Fibroblast of villous mesenchyme (primary cell): ENCODE measurements at places on chromosomes 7 and 10.

DNA sequence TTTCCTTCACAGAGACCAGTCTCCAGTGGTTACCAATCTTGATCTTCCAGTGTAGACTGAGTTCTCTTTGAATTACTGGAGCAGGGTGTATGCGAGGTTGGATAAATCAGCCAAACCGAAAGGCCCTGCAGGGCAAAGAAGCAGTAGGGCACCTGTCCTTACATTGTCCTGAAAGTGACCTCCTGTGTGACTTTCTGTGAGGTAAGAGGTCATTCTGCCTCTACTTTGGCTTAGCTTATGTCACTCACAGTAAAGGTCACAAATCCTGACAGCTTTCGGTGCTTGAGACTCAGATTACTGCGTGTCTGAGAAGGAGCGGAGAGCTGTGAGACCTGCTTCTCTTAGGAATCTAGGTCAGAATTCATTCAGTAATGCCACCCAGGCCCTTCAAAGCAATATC is 252.7 kb upstream of the ETV1 start:
- DNase-seq, result no peak

DNA sequence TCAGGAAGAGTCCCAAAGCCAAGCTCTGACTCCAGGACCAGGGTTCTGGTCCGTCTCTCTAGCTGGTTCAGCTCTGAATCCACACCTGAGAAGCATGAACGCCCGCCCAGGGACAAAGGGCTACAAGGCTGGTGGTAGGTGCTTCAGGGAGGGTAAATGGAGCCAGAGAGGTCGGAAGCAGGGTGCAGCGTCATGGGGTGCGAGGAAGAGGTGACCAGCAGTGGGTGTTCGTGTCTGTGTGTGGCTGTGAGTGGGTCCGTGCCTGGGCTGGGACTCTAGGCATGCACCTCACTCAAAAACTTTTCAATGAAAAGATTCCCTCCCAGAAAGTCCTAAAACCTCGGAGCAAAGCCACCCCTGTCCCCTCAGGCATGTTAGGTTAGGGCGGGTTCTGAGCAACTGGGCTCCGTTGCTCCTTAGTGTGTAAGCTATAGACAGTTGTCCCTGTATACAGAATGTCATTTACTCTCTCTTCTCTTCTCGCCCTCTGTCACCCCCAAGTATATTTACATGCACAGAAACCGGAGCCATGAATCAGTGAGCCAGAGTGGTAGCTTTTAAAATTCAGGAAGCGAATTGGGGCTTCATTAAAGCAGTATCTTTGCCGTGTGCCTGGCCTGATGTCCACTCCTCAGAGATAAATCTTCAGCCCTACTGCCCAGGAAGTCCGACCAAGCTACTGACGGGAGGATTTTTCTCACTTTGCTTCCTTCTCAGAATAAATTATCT is 12.3 kb upstream of the GATA3 start:
- no peak for DNase-seq

DNA sequence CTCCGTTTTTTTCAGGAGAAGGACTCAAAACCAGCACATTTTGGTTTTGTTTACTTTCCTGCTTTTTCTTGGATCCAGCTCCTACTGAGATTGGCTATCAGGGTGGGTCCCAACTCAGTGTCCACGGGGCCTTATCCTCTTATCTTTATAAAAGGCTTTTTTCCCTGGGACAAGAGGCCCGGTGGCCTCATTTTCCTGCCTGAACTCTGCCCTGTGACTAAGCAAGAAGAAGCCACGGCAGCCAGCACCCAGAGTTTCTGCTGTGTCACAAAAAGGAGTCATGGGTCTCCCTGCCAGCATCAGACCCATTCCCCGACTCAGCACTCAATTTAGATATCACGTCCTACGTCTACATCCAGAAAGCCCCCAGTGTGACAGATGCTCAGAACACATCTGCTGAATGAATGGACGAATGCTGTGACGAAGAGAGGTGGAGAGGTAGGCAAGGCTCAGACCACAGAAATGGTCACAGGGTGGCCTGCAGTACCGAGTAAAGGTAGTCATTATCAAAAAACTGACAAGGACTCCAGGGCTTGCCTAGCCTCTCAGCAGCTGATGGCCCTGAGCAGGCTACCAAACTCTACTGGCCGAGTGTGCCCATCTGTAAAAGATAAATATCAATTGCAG is 16.7 kb downstream of the DLG5 start:
- DNase-seq, result peak; percentile 90

DNA sequence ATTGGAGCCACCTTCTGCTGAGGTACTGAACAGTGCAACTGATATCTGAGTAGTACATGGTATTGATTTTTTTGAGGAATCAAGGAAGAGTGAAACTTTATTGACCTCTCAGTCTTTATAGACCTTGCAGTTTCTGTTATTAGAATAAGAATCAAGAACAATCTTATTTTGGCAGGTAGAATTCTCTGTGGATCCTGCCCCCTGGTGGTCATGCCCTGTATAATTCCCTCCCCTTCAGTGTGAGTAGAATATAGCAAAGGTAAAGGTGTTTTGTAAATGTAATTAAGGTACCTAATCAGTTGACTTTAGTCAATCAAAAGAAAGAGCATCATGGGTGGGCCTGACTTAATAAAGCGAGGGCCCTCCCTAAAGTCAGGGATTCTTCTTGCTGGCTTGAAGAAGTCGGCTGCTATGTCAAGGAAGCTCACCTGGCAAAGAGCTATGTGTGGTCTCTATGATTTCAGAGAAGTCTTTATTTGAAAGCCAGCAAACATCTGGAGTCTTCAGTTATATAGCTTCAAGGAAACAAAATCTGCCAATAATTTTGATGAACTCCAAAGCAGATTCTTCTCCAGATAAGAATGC is 142.8 kb downstream of the LSM5 start:
- peak; percentile 2 for DNase-seq

DNA sequence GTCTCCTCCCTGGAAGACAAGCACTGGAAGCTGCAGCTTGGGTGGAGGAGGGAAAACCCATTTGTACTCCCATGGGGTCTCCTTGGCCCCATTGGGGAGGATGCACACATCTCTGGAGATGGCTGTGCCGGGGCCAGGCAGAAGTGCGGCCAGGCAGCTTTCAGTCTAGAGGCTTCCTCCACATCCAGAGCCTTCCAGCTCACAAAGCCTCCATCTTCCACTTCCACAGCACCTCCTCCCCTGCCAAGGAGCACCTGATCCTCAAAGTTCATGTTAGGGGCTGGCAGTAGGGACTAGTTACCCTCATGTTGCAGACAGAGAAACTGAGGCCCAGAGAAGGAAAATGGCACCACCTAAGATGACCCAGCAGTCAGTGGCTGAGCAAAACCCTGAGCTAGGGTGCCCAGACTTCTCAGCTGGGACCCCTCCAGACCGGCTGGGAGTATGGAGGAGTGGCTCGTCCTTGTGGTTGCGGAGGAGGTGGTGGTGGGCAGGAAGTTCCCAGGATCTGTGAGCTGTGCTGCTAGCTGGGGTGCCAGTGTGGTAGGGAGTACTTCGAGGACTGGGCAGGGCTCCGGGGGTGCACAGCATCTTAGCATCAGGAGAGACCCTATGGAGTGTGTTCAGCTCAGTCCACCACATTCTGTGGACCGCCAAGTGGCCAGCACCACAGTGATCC is 44.2 kb downstream of the ADCYAP1R1 start:
- DNase-seq, result no peak

- no peak for DNase-seq
Observed at GRCh38 chr7:80896906-80897598, 21.8 kb downstream of the SEMA3C start.

GRCh38 chr10:124072106-124072505 is 21.3 kb downstream of the CHST15 start:
- DNase-seq, result no peak

- no peak for DNase-seq
Observed at GRCh38 chr10:115094416-115095140, 1.4 kb downstream of the ATRNL1 start.

DNA sequence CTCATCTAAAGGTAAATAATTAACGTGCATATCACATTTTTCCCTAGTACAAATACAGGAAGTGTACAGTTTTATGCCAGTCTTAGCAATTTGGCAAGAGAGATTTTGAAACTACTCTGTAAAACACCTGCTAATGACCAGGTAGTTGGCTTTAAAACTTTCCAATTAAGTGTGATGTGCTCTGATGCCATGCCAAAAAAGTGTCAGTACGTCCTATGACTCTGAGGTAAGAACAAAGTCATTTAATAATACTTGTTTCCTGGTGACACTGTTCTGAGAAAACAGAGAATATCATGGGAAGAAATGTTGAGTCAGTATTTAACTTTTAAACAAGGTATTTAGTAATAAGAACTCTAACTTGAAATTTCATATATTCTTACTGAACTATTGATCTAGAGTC is 9.6 kb downstream of the PDZD8 start:
- DNase-seq, result no peak
